ENCODE measurements at places on chromosomes 12 and 14.

GRCh38 chr12:70068743-70069142, 174.5 kb upstream of the CNOT2 start:
- no peak for DNase-seq

DNA sequence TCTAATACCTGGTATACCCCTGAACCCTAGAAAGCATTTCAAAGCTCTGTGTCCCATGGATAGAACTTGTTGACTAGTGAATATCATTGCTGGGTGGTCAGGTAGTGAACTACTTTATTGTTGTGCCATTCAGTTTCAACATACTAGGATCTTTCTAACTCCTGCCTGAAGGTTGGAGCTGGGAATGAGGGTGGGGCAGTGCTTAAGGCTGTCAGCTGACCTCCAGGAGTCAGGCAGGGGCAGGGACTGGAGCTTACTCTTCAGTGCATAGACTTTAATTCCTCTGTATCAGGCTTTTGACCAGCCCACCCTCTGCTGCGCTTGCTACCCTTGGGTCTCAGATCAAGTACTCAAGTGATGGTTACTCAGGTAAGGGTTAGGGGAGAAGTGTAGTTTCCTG, 102.6 kb upstream of the RFX4 start:
- DNase-seq, result no peak

DNA sequence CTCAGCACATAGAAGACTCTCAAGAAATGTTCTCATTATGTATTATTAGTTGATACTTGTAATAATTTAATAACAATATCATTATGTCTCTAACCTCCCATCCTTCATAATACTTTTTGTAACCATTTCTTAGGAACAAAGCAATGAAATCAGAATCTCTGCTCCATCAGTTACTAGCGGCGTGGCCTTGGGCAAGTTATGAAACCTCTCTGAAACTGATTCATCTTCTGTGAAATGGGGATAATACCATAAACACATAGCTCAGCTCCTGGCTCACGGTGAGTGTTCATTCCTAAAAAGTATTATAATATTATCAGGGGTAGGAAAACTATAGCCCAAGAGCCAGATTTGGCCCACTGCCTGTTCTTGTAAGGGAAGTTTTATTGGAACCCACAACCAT, 11.4 kb upstream of the CMKLR1 start:
- DNase-seq, result no peak

DNA sequence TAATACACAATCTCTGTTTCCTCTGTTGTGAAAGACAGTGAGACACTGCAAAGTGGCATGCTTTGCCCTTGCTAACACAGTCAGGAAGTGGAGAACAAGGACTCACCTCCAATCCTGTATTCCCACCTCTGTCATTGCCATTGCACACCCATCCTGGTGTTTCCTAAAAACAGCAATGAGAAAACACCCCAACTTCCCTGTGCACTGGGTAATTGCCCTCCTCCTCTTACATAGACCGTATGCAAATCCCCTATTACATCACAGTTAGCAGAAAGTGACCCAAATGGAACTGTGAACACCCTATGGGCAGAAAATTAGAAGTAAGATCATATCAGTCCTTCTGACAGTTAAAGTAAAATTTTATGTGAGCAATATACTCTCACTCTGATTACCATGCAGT, 355.5 kb downstream of the BCL11B start:
- DNase-seq, result no peak

DNA sequence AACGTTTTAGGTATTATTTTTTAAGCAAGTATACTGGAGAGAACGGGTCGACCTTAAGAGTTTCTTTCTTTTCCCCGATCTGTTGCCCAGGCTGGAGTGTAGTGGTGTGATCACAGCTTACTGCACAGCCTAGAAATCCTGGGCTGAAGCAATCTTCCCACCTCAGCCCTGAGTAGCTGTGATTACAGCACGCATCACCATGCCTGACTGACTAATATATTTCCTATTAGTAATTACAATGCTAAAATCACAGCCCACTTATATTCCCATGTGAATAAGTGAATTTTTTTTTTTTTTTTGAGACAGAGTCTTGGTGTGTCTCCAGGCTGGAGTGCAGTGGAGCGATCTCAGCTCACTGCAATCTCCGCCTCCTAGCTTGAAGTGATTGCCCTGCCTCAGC, 50.4 kb downstream of the DICER1 start:
- DNase-seq, result no peak

DNA sequence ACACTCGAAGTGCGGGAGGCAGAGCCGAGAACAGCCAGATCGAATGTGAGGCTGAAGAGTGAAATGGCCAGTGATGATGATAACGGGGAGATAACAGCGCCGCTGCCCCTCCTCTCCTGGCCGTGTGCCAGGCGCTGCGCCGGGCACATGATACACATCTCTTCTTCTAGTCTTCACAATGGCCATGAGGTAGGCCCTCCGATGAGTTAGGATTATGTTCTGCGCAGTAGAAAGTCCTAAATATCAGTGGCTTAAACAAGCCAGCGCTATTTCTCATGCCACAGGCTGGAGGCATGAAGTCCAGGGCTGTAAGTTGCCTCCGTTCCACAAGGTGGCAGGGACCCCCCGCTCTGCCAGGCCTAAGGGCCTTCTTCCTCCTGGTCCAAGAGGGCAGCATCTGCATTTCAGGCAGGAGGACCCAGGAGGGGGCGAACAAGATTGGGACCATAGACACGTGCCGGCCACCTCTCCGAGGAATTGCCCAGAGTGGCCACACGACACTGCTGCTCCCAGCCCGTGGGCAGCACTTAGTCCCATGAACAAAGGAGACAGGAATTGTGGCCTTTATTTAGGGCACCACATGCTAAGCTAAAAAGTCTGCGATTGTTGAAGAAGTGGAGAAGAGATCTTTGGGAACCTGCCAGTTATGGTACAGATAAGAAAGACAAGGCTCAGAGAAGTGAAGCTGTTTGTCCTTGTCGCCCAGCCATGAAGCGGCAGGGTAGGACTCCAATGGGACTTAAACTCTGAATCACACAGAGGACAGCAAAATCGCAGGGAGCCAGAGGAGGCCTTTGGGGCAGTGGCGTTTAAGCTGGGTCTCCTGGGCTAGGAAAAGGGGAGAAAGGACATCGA, 10.9 kb upstream of the HVCN1 start:
- no peak for DNase-seq
